Keratinocyte (primary cell): ENCODE measurements at places on chromosomes 2 and 18.

DNA sequence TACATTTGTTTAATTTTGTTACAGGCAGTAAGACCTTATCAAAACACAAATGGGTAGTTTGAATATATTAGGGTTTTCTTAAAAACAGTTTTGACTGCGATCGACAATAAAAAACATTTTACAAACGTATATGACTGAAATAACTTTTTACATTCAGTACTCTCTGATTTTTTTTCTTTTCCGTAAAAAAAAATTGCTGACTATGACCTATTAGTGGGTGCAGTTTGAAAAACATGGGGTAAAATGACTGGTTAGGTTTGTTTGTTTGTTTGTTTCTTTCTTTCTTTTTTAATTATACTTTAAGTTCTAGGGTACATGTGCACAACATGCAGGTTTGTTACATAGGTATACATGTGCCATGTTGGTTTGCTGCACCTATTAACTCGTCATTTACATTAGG is 36.9 kb downstream of the EPC2 start:
- no peak for DNase-seq

DNA sequence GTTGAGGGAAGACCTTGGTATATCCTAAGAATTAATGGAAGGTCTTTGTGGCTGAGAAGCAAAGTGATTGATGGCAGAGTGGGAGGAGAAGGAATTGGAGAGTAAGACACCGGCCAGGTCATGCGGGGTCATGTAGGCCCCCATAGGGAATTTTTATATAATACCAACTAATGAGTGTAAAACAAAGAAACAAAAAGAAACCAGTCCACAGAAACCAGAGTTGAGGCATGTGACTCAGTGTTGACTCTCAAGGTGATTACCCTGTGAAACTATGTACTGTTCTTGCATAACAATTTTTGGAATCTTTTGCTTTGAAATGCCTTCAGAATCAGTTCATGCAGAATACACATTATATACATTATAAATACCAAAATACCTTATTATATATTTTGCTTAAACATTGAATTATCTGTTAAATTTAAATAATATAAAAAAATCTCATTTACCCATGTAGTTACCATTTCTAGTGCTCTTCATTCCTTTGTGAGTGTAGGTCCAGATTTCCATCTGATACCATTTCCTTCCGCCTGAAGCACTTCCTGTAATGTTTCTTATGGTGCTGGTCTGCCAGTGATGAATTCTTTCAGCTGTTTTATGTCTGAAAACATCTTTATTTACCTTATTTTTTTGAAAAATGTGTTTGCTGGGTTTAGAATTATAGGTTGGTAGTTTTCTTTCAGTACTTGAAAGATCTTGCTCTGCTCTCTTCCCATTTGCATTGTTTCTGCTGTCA is 8.6 kb downstream of the CLIP4 start:
- DNase-seq = no peak

- DNase-seq = no peak
Observed at GRCh38 chr2:35526741-35527140, 828.8 kb upstream of the CRIM1 start.

DNA sequence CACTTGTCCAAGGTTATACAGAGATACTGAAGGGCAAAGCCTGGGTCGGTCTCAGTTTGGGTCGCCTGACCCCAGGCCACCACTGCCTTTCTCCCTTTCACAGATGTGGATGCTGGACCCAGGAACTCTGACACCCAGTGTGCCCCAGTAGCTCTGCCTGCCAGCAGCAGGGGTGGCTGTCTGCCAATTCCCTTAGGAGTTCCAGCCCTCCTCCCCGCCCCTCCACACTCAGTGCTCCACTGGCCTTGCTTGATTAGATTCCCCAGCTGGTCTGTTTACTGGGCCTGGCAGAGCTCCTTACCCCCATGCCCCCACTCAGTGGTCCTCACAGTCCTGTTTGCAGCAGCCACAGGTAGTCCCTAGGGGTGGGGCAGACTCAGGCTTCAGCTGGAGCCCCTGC is 75.5 kb downstream of the NPAS2 start:
- DNase-seq = no peak

- no peak for DNase-seq
Observed at GRCh38 chr18:77133835-77134496, 1.4 kb upstream of the MBP start.

DNA sequence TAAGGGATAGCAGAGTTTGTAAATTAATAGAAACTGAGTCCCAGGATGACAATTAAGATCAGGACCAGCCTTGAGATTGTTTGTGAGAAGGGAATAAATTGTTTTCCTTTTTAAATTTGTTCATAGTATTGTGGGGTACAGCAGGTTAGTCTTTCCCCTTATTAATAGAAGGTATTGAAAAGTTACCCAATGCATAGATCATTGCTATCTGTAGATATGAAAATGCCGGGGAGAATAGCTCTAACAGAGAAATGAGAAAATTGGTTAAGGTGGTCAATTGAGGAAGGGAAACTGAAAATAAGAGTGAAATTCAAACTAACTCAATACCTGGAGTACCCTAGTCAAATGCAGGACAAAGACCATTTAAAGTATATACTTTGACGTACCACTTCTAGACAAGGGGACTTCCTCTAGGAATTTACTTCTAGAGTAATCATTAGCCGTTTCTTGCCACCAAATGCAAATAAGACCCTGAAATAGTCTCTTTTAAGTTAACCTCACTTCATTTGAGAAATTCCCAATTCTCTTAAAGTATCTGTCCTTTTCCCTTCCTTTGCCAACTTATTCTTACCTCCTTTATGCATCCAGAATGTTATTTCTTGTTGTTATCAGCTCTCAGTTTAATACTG is 1224.4 kb upstream of the LRRTM1 start:
- no peak for DNase-seq
